ENCODE measurements at places on chromosomes 1 and 21.

DNA sequence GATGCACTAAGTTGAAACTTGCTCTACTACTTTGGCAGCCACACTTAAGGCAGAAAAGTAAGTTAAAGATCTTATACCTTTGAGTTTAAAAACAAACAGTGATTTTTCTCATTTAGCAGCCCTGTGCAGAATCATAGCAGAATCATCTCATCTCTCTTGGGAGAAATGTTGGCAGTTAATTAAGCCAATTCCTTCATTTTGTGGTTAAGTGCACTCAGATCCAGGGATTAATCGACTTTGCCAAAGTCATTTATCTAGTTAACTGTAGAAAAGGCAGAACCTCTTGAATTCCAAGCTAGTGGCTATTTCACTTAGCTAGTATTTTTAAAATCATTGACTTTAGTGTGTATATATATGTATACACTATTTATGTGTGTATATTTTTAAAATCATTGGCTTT lies 125.0 kb downstream of the GPR52 start:
- no peak for DNase-seq

GRCh38 chr1:9369964-9370788 lies 77.5 kb downstream of the SPSB1 start:
- no peak for DNase-seq

DNA sequence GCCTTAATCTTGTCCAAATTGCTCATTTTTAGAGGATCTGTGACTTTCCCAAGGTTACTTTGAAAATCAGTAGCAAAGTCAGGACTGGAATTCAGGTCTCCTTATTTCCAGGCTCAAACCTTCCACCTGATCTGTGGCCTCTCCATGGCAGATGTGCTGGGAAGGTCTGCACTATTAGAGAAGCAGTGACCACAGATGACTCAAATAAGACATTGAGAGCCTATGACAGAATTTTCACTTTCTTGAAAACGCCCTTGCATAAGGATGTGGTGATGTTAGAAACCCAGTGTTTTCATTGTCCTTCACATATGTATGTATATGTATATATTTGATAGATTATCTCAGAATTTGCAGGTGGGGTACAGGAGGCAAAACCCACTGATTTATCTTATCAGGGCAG lies 45.3 kb downstream of the TTC39A start:
- no peak for DNase-seq

- no peak for DNase-seq
Observed at GRCh38 chr21:41578716-41579115, 70.8 kb upstream of the TMPRSS2 start.

- no peak for DNase-seq
Observed at GRCh38 chr1:225476100-225476511, 48.3 kb upstream of the LBR start.

GRCh38 chr1:33524586-33524985 lies 52.1 kb downstream of the ZSCAN20 start:
- no peak for DNase-seq

DNA sequence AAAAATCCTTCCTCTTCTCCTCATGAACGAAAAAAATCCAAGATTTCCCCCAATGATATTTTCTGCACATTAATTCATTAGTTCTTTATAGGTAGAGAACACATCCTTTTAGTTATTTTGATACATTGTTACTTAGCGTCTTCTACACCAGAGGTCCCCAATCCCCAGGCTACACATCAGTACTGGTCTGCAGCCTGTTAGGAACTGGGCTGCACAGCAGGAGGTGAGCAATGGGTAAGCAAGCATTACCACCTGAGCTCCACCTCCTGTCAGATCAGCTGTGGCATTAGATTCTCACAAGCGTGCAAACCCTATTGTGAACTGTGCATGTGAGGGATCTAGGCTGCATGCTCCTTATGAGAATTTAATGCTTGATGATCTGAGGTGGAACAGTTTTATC lies 13.0 kb downstream of the EXTL2 start:
- no peak for DNase-seq

All from CD4-positive, alpha-beta T cell treated with Interleukin-17A for 4 hours (primary cell).